ENCODE measurements at places on chromosomes 3 and 15. TPM values are rescaled to one million over a fixed set of nuclear protein-coding genes. Genes with fewer than 3 reads are reported as not detected.

- DNase-seq, result no peak
Measured at GRCh38 chr3:168213920-168214319, 118.2 kb upstream of the GOLIM4 start.

DNA sequence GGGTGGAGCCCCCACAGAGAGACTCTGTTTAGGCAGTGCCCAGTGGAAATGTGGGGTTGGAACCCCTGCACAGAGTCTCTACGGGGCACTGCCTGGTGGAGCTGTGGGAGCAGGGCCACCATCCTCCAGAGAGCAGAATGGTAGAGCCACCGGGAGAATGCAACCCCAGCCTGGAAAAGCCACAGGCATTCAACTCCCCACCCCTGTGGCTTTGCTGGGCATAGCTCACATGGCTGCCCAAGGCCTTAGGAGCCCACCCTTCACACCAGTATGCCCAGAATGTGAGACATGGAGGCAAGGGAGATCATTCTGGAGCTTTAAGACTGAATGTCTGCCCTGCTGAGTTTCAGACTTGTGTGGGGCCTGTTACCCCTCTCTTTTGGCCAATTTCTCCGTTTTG lies 19.0 kb upstream of the CHCHD6 start:
- DNase-seq, result no peak

DNA sequence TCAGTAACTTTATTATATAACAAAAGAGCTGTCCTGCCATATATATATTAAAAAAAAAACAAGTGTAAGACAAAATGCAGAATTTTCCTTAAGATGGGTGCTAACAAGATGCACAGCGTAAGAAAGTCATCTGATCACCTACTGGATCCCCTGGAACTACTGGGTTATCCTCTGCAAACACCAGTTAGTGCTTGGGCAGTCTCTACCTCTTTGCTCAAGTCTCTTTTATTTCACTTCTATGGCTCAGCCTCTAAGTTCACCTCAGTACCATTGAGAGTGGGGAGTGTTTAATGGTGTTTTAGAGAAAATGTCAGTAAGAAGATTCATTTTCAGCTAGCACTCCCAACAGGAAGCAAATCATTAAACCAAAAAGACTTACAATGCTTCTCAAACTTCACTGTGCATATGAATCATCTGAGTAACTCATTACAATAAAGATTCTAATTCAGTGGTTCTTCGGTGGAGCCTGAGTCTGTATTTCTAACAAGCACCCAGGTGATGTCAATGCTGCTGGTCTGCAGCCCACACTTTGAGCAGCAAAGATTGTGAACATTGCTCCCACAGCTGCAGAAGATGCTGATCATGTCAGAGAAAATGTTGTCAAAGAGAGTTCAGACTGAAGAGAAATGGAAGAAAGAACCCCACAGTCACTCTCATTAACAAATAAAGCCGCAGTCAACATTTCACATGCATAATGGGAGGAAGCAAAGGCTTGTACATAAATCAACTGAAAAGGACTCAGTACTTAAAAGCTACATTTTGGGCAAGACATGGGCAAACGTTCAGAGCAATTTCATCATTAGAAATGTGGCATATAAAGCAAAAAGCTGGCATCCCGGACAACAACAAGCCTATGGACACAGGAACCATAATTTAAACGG lies 227.1 kb upstream of the ATP11B start:
- DNase-seq, result no peak

DNA sequence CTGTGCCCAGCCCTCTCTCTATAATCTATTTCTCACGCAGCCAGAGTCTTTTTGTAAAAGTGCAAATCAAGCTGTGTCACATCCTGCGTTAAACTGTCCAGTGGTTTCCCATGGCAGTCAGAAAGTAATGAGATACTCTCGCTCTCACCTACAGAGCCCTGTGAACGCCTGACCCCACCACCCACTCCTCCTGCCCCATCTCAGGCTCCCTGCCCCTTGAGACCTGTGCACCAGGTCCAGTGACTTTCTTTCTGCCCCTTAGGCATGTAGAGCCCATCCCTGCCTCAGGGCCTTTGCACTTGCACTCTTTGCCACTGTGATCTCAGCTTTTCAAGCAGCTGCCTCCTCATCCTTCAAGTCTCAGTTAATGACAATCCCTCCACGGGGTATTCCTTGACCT lies 58.3 kb upstream of the RASGRP1 start:
- no peak for DNase-seq

DNA sequence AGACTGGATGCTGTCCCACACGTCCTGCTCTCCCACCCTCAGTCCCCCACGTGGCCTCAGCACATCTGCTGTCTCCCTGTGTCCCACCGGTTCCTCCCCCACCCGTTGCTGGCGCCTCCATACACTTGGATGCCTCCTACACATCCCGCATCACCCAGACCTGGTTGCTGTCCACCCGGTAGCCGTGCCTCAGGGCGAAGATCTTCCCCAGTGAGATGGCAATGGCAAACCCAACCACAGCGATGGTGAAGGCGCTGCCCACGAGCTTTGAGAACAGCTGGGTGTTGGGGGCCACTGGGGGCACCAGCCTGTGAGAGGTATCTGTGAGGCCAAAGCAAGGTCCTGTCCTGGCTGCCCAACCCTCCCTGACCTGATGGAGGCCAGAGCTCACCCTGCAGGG lies 4.4 kb downstream of the SLC26A6 start:
- DNase-seq, result no peak

DNA sequence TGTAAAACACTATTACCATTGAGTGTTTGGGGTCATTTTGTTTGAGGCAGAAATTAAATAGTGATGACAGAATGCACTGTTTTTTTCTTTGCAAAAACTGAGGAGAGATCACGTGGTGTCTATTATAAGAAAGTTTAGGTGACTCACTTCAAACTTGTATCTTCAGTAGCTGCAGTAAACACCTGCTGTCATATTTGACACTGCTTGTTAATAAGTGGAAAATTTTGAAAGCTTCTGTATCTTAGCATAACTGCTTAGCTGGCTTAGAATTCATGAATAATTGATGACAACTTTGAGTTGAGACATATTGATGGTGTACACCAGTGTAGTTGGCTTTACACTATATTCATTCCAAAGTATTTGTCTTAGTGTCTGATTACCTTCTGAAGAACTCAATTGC lies 29.7 kb upstream of the MDFIC2 start:
- no peak for DNase-seq

GRCh38 chr15:76169911-76170800 lies 110.4 kb downstream of the TMEM266 start:
- no peak for DNase-seq

DNA sequence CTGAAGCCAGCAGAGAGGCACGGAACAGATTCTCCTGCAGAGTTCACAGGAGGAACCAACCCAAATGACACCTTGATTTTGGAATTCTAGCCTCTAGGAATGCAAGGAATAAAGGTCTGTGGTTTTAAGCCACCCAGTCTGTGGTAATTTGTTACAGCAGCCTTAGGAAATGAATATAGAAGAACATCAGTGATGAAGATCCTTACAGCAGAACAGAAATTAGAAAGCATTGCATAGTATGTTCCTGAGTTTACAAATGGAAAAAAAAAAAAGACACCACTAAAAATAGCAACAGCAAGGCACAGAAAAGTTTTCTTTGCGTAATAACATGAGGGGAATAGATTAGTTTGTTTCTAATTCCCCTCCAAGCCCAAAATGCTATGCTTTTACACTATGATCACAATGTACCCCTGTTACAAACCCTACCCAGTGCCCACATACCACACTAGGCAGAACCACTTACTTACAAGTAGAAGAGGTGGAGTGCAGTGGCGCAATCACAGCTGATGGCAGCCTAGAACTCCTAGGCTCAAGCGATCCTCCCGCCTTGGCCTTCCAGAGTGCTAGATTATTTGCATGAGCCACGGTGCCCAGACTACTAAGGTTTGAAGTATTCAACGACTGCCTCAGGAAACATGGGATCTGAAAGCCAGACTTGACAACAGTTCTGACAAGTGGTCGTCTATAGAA lies 84.3 kb downstream of the SHQ1 start:
- DNase-seq, result no peak

- DNase-seq, result no peak
Measured at GRCh38 chr3:9864200-9864927, 15.7 kb downstream of the CIDEC start.

- no peak for DNase-seq
Measured at GRCh38 chr3:100149713-100150415, 35.6 kb upstream of the FILIP1L start.

DNA sequence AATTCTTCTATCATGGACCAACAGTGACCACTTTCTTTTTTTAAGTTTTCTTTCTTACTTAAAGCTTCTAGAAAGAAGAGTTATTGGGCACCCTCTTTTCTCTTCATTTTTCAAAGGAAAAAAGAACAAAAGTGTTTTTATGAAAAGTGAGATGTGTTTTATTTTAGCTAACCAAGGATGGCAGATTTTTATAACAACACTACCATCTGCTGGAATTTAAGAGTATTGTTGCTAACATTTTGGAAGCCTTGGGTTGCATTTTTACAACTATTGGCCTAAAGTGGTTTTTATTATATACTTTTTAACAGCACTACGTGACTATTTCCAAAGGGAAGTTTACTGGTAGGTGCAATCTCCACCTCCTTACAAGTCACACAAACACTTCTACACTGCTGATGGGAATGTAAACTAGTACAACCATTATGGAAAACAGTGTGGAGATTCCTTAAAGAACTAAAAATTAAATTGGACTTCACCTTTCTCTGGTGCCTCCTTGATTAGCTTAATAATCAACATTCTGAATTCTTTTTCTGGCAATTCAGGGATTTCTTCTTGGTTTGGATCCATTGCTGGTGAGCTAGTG lies 237.7 kb upstream of the AGTR1 start:
- no peak for DNase-seq

DNA sequence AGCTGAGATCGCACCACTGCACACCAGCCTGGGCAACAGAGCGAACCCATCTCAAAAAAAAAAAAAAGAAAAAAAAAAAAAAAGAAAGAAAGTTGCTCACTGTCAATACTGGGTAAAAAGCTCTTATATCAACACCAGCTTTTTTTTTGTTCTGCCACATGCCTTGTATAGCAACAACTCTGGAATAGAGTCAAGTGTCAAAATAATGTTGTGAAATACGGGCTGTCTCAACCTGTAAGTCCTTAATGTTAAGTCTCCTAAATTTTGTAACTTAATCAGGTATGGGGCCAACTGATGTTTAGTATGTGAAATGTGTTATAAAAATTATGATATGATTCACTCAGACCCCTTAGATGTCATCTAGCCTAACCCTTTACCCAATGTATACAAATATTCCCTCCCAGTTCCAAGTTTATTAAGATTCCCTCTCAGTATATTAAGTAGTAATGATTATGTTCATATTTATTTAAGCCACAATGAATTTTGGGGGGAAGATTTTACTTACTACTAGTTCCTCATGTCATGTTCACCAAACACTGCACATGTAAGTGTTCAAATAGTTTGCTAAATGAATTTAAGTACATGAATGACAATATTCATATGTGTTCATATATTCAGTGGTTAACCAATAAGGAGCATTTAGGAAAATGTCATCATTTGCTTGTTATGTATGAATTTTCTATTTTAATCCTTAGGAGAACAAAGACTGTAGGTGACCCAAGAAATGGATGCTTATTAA lies 52.2 kb downstream of the GPR160 start:
- no peak for DNase-seq

DNA sequence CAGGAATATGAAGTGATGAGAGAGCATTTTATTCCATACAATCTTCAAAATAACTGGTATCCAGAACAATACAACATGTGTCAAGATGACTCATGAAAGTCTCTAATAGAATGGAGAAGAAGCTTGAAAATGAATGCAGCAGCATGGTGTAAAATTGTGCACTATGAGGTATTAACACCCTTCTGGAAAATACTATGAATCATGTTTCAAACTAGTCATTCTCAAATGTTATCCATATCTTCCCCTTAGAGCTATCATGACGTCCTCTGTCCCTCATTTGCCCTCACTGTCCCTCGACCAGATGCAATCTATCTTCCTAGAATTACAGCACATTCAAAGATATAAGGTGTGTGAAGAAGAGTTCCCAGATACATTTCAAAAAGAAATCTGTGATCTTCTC lies 198.2 kb downstream of the NECTIN3 start:
- no peak for DNase-seq

GRCh38 chr15:77656294-77656693 lies 23.6 kb upstream of the LINGO1 start:
- no peak for DNase-seq

- DNase-seq, result no peak
Measured at GRCh38 chr3:178536211-178537079, at the start of gene KCNMB2. Gene KCNMB2, plus strand, starts transcription at chr3:178536436.

DNA sequence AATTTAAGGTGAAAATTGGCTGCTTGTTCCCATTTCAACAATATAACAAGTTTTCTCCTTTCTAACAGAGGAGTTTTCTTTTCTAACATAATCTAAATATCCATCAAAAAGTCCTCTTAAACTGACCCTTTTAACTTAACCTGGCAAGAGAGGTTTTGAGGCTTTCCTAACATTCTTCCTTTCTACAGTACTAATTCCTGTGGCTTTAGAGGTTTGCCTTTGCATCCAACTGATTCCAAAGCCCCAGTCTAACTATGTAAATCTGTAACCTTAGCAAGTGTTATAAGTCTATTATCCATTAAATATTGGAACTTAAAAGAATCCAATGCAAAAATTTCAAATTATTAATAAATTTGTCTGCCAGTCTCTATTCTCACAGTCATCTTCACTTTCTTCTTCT lies 134.1 kb downstream of the ISL2 start:
- DNase-seq, result no peak

DNA sequence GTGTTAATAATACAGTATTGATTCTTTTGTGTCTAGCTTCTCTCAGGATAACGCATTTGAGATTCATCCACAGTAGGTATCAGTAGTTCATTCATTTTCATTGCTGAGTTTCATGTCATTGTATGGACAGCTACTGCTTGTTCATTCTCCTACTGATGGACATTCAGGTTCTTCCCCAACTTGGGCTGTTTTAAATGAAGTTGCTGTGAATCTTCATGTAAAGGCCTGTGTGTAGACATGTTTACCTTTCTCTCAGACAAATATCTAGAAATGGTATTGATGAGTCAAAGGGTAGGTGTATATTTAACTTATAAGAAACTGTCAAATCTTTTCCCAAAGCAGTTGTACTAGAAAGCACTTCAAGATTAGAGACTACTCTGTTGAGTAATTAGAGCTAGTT lies 26.7 kb downstream of the MCF2L2 start:
- no peak for DNase-seq

GRCh38 chr3:182484682-182485081 lies 308.6 kb upstream of the ATP11B start:
- no peak for DNase-seq

GRCh38 chr3:194866236-194866635 lies 180.6 kb downstream of the FAM43A start:
- no peak for DNase-seq

- DNase-seq, result no peak
Measured at GRCh38 chr3:94081884-94082283, 19.0 kb downstream of the NSUN3 start.

The PP2D1 gene
- not detected for total RNA-seq

The NRG4 gene
- 3.0 TPM for total RNA-seq

The RBP2 gene
- not detected for total RNA-seq

The TEX55 gene
- not detected for total RNA-seq

The CCR9 gene
- total RNA-seq, result not detected

The RPUSD2 gene
- 13.2 TPM for total RNA-seq

The HYPK gene
- 20.0 TPM for total RNA-seq

The TRPM1 gene
- not detected for total RNA-seq

The ALPK3 gene
- 122 TPM for total RNA-seq

The PLSCR2 gene
- 0.44 TPM for total RNA-seq

Measured in progenitor cell of endocrine pancreas (in vitro differentiated cells).